NCI-H774 (cell line): ENCODE measurements at places on chromosomes 2 and 18.

DNA sequence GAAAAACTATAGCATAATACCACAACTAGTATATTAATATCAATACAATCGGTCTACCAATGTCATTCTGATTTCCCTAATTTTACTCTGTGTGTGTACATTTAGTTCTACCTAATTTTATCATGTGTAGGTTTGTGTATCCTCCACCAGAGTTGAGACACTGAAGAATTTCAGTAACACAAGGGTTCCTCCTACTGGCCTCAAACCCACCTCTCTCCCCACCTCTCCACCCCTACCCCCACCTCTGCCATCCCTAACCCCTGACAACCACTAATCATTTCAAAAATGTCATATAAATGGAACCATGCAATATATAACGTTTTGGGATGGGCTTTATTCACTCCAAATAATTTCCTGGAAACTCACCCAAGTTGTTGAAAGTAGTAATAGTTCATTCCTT, 117.9 kb downstream of the LYPD6 start:
- DNase-seq, result no peak

DNA sequence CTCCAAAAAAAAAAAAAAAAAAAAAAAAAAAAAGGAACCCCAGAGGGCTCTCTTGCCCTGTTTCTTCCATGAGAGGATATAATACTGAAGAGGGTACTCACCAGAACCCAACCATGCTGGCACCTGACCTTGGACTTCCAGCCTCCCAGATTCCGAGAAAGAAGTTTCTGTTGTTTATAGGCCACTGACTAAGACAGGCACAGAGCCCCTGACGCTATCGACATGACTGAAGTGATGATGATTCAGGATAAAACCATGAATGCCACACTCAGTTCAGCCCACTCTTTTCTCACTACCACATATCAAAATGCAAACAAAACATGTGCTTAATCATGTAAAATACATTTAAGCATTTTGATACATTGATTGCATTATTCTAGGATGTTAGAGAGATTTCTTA, 66.1 kb upstream of the CDCA7 start:
- no peak for DNase-seq

DNA sequence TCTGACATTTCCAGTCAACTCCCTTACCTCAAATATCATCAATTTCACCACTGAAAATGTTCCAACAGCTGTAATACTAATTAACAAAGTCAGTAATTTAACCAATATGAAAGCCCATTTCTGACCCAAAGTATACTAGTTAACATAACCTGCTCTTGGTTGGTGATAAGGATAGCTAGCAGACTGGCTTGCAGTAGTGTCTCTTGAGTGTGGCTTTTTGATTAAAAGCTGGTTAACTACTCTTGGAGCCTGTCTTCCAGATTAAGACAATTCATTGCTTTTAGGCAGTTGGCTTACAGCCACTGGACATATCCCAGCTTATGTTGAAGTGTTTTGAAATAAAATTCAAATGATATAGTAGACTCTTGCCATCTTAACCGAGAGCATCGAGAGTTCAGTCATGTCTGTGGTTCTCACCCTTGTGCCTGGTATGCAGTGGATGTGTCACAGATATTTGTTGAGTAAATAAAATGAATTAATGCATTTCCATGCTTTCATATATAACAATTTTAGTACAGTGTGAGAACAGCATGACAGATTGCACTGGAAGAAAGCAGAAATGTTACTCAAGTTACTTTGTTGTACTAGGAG, 158.1 kb downstream of the TANC1 start:
- DNase-seq, result no peak

- DNase-seq, result no peak
Observed at GRCh38 chr18:22946846-22947245, 13.7 kb downstream of the RBBP8 start.

DNA sequence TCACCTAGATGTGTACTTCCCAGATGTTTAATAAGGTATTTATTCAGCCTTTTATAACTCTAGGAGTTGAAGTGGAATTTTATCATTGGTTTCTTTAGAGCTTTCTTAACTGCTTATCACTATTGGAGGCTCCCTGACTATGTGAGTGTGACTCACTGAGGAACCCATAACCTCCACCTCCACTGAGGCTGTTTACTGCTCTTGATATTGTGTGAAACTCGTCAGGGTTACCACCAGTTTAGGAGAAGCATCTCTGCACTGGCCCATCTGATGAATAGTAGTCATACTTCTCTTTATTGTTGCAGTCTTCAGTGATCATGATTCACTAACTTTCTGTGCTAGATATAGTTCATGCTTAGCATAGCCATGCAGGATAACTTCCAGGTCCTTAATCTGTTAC, 79.6 kb upstream of the UBXN4 start:
- DNase-seq, result no peak

DNA sequence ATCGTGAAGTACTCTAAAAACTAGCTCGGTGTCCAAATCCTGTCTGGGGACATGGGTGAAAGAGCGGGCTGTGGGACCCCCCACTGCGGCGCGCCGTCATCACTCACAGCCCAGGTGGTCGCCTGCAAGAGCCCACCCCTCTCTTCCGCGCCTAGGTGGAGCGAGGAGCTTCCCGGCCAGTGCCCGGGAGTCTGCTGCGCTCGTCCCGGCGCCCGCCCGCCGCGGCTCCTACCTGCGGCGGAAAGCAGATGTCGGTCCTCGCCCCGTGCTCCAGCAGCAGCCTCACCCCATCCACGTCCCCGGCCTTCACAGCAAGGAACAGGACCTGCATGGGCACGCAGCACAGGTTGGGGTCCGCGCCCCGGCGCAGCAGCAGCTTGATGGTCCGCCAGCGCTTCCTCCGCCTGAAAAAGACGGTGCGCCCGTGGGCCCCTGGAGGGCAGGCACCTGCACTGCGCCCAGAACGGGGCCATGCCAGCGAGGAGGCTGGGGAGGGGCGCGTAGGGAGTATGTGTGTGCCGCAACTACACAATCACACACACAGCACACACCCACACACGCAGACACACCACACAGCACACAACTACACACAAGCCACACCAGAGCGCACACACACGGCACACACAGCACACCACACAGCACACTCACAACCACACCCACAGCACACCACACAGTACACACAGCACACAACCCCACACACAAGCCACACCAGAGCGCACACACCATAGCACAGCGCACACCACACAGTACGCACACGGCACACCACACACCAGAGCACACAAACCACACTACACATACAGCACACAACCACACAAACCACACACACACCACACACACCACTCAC, 37.4 kb downstream of the ANKMY1 start:
- DNase-seq, result no peak

GRCh38 chr2:225165052-225165451, 122.8 kb upstream of the DOCK10 start:
- no peak for DNase-seq

GRCh38 chr2:74464406-74464805, 776 bp downstream of the MOGS start:
- no peak for DNase-seq

DNA sequence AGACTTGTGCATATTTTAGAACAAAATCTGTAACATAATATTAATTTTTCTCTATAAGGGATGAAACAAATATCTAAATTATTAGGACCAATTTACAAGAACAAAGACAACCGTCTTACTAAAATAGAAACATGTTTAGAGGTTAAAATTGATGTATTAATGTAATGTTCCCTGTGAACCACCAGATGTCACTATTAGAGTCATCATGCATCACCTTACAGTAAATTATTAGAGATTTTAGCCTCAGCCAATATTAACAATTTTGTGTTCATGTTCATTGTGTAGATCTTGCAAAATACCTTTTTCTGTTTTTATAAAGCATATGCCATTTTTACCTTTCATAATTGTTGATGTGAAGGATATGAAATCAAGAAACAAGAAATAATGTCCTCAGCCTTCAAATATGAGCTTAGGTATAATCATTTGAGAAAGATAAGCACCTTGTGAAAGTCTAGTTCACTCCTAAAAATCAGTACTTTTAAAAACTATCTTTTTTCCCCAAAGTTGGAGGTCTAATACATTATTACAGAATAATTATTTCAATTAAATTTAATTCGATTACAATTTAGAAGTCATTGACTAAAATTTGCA, 344.3 kb upstream of the KCNH7 start:
- DNase-seq, result no peak

DNA sequence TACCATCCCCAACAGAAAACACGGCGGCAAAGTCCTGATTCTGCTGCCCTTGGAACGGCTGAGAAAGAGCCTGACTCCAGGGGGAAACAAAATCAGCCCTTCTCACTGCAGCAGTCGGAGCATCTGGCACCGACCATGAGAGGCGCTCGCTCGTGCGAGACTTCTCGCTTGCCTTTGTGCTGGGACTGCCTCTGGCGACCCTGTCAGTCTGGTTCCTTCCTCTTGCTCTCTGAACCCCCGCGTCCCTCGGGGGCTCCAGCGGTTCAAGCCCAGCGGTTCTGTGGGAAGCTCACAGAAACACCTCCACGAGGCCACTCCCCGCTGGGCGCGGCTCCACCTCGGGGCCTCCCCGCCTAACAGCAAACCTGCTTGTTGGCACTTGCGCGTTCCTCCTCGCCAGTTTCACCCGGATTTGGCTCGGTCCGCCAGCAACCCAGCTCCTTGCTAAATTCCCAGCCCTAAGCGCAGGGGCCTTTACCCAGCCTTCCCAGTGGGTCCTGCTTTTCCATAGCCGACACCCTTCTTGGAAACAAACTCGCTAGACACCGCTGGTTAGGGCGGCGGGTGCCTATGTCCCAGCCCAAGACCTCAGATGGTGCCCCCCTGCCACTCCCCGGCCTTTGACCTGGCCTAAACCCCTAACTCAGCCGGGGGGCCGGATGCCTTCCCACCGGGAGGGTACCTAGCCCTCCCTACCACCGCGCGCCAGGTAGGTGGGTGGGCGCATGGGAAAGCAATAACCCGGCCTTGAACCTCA, 2.2 kb downstream of the RND3 start:
- peak; percentile 70 for DNase-seq
